ENCODE measurements at places on chromosomes 1 and 21.

DNA sequence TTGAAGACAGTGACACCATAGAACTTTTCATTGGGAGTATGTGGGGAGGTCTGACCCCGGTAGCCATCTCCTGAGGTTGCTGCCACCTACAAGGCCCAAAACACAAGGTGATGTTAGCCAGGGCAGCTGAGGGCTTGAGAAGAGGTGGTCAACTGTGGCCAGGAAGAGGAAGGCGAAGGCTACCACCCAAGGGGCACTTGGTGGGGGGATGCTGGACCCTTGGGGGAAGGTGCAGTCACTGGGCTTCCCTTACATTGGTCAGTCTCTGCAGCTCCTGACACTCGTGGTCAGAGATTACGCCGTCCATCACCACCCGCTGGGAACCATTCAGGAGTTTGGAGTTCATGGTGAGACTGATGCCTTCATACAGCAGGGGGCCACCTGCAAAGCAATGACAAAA is 12.2 kb upstream of the CLDN19 start:
- no peak for DNase-seq

- no peak for DNase-seq
Observed at GRCh38 chr1:15731735-15732685, 4.0 kb upstream of the SLC25A34 start.

GRCh38 chr1:113786069-113786468 is 26.2 kb downstream of the RSBN1 start:
- no peak for DNase-seq

- DNase-seq = peak; percentile 72
Observed at GRCh38 chr1:151144474-151145303, 1.7 kb downstream of the SEMA6C start.

- no peak for DNase-seq
Observed at GRCh38 chr1:220990427-220991339, 111.4 kb downstream of the HLX start.
